ENCODE measurements at places on chromosomes 2 and 18.

GRCh38 chr2:33158482-33159003 is 211.8 kb downstream of the LTBP1 start:
- DNase-seq: no peak

DNA sequence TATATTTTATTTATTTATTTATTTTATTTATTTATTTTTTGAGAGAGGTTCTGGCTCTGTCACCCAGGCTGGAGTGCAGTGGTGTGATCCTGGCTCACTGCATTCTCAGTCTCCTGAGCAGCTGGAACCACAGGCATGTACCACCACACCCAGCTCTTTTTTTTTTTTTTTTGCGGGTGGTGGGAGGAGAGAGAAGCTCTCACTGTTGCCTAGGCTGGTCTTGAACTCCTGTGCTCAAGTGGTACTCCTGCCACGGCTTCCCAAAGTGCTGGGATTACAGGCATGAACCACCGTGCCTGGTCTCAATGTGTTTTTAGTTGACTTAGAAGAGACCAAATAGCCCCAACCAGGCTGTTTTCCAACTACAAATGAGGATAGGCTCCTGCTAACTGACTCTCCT is 80.7 kb downstream of the PDCL3 start:
- DNase-seq: no peak

DNA sequence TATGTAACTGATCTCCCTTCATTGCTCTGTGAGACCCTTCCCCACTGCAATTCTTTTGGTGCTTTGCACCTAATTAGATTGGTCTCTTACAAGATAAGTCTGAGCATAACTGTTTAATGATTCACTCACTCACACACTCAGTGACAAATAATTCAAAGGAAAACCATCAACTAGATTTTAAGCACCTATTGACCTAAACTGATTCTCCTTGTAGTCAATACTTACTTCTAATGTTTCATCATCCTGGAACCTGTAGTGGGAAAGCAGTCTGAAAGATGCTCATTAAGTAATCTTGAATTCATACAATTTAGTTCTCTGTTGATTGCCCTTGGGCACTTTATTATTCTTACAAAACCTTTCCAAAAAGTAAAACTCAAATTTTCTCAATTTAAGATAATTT is 74.3 kb upstream of the COL5A2 start:
- peak; percentile 24 for DNase-seq

- no peak for DNase-seq
Observed at GRCh38 chr2:186477790-186478189, 8.3 kb upstream of the ZC3H15 start.

GRCh38 chr2:195863564-195863963 is 205.1 kb downstream of the DNAH7 start:
- DNase-seq: no peak

GRCh38 chr2:57941816-57942215 is 104.8 kb upstream of the VRK2 start:
- no peak for DNase-seq

GRCh38 chr2:197556456-197556855 is 40.6 kb downstream of the MOB4 start:
- DNase-seq: peak; percentile 15

DNA sequence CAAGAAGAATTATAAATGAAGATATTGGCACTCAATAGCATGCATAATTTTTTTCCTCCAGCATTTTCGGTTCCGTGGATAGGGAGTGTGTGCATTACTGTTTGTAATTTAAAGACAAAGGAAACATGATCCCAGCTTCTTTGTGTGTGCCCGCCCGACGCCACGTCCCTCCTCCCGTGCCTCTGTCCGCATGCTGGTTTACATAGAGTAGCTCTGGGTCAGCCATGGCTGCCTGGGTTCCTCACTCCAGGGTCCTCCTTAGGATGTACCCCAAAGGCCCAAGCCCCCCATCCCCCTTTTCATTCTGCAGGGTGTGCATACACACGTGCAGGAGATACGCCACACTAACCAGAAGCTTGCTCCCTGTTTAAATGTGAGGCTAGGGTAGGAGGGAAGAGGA is 214.7 kb downstream of the KLHL29 start:
- no peak for DNase-seq

- no peak for DNase-seq
Observed at GRCh38 chr18:76881744-76882143, 59.4 kb downstream of the ZNF236 start.

DNA sequence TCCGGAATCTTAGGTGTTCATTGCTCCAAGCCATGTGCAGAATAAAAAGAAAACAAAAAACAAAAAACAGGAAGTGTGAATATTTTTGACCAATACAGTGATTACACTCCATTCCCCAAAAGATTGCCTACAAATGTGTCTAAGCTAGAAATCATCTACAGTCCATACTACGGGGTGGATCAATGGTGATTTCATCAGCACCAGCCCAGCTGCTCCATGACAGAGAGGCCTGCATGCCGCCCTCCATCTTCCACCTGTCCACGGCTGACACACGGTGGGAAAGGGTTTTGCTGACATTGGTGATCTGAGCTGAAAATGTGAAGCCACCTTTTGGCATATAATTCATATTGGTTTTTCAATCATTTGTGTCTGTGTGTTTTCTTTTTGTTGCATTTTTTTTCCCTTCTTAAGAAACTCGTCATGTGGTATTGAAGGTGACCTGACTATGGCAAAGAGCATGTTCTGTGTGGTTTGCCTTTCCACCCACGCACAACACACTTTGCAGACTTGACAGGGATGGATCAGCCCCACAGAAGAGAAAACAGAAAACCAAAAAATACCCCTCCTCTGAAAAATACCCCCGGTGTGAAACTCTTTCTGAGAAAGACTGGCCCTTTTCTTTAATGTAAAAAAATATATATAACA is 533.1 kb downstream of the RNF144A start:
- no peak for DNase-seq

DNA sequence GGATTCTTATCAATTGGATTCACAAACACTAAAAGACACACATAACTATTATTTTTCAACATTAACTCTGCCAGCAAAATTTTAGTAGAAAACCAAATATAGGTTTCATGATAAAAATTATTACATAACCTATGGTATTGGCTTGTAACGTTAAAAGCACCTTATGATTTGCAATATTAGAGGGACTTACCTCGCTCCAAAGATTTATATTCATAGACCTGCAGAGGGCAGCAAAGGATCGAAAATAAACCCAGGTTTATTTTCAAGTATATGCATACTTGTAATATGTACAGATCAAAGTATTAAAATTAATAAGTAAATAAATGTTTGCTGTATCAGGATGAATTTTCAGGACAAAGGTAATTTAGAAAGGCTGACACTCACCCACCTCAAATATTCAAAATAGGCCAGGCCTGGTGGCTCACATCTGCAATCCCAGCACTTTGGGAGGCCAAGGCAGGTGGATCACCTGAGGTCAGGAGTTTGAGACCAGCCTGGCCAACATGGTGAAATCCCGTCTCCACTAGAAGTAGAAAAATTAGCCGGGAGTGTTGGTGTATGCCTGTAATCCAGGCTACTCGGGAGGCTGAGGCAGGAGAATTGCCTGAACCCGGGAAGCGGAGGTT is 45.3 kb downstream of the LRPPRC start:
- DNase-seq: peak; percentile 58

- DNase-seq: no peak
Observed at GRCh38 chr2:149861034-149861433, 273.5 kb upstream of the MMADHC start.

- peak; percentile 61 for DNase-seq
Observed at GRCh38 chr18:76451396-76452331, 43.4 kb downstream of the ZNF516 start.

DNA sequence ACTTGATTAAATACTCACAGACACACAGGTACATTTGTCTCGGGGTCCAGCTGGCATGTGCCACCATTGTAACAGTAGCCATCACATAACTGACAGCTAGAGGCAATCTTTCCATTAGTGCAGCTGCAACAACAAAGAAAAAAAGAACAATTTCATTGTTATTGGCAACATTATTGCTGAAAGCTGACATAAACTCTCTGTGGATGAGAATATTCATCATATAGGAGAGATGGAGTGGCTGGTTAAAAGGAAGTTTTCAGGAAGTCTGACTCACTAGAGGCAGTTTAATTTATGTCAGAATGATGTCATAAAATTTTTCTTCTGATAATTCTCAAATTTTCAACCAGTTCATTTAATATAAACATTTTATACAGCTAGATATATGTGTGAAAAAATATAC is 1490.0 kb upstream of the NXPH2 start:
- no peak for DNase-seq

DNA sequence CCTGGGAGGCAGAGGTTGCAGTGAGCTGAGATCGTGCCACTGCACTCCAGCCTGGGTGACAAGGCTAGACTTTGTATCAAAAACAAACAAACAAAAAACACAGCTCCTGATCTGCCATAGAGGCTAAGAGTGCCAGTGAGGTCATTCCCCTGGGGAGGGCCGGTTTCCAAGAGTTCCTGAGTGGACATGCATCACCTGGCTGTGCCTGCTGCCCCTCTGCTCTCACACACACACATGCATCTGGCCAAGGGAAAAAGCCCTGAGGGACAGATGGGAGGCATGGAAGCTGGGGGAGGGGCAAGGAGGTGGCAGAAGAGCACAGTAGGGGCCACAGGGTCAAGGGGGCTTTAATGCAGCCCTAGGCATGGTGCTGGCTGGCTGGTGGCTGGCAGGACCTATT is 60.4 kb downstream of the ZBTB7C start:
- peak; percentile 25 for DNase-seq

DNA sequence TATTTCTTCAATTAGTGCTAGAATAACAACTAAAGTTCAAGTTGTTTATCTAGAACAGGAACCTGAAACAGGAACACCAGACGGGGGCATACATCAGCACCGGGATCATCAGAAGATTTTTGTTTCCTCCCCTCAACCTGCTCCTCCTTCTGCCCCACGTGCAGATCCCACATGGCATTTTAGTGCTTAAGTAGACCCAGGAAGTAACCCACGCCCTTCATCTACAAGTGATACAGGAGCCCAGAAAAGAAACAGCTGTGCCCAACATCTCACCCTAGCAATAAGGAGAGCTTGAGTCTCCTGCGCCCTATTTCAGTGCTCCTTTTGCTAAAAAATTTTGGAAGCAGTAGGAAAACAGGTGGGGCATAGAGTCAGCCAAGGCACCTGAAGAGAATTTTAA is 5.2 kb downstream of the ZNF385B start:
- no peak for DNase-seq

- DNase-seq: no peak
Observed at GRCh38 chr2:39326644-39327043, 82.9 kb upstream of the CDKL4 start.

DNA sequence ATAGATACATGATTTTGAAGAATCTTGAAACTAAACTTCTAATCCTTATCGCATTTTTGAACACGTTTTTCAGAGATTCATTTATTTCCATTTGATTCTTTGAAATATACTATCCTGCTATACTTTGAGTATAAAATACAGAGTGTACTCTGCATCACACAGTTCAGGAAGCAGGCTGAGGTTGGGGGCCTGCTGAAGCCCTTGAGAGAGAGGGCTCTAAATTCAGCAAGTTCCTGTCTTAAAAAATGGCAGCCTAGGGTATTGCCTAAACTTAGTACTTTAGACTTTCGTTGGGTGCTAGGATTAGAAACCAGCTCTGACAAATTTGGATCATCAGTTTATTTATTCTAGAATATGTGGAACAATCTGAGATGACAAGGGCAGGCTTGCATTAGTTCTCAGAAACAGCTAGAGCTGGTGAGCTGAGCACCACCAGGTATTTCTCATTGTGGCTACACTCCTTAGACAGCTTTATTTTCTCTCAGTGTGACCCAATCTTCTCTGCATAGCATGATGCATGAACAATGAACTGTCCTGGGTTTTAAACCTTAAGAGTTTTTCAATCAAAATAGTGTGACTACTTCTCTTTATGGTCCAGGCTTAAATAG is 49.1 kb downstream of the TFPI start:
- DNase-seq: no peak

GRCh38 chr18:2002604-2003003 is 568.7 kb downstream of the METTL4 start:
- peak; percentile 36 for DNase-seq
